ENCODE measurements at places on chromosomes 13 and 19.

DNA sequence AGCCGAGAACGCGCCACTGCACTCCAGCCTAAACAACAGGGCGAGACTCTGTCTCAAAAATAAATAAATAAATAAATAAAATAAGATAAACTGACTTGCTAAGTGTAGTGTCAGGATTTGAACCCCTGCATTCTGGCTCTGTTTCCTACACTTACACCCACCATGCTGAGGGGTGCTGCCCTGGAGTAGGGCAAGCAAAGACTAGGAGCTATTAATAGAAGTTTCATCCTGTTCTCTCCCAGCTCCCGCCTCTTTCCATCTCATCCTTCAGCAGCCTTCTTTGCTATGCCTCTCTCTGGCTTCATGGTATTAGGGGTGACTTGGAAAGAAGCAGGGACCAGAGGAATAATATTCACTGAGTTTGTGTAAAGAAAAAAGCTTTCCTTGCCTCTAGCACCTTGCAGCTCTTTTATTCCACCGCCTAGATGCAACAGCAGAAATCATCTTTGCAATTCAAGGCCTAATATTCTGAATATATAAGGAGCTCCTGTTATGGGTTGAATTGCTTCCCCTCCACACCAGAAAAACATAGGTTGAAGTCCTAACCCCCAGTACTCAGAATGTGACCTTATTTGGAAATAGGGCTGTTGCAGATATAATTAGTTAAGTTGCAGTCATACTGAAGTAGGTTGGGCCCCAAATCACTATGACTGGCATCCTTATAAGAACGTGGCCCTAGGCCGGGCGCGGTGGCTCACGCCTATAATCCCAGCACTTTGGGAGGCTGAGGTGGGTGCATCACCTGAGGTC is 8.7 kb upstream of the PLAUR start:
- DNase-seq, result no peak

DNA sequence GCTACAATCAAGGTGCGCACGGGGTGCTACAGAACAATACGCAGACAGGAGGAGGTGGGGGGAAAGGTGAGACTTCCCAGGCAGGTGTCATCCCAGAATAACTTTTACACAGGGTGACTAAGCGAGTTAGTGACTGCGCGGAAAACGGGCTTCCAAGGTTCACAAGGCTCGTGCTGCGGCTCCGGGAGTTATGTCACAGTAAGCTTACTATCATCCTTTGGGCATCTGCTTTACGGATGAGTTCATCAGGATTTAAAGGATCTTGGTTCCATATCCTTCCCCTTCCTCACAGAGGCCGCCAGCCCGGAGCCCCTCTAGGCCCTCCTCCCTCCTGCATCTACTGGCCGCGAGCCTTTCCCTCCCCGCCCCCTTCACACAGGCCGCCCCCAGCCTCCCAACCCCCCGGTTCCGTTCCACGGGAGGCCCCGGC is 474 bp upstream of the IFT88 start:
- no peak for DNase-seq

DNA sequence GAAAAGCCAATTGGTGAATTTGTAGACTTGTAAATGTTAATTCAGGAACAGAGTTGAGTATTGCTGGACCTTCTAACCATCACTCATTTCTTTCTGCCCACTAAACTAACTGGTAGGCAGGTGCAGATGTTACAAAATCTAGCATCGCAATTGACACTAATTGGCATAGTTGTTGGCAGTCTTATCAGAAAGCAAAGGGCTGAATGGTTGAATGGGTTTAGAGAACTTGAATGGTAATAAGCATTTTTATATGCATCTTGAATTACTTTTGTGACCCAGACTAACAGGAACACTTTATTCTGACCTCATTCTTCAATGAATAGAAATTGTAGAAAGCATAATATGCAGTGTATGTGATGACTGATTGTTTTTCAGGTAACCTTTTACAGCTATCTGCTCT is 189.1 kb downstream of the GGACT start:
- no peak for DNase-seq

DNA sequence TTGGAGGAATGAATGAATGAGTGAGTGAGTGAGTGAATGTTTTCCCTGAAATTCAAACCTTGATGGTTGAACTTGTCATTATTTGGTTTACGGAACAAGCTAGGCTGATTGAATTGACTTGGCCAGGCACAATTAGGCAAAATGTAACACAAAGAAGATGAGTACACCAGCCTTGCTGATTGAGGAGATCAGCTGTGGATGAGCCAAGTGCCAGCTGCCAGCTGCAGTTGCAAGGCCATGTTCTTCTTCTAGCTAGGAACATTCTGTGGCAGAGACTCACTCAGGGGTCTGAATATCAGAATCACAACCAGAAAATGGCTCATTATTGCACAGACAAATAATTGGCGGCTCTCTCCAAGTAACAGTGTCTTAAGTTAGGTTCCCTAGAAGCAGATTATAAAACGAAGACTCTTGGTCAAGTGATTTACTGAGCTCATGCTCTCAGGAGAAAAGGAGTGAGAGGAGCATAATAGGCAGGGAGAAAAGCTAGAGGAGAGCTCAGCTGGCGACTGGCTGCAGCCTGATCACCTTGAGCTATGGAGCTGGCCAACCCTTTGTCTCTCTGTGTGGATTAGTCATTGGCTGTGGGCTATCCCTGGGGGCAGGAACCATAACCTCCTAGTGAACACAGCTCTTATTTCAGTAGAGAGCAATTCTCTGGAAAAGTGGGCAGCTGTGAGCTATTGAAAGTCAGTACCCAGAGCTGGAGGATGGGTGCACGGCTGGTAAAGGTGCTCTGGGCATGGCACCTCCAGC is 225.3 kb upstream of the SERP2 start:
- no peak for DNase-seq

- DNase-seq, result no peak
These were observed 8.8 kb downstream of the POU4F1 start for GRCh38 chr13:78594456-78594975.

GRCh38 chr19:47598407-47599349 is 10.3 kb upstream of the BICRA start:
- no peak for DNase-seq

- no peak for DNase-seq
These were observed 413.1 kb upstream of the ARGLU1 start for GRCh38 chr13:106981051-106981450.

DNA sequence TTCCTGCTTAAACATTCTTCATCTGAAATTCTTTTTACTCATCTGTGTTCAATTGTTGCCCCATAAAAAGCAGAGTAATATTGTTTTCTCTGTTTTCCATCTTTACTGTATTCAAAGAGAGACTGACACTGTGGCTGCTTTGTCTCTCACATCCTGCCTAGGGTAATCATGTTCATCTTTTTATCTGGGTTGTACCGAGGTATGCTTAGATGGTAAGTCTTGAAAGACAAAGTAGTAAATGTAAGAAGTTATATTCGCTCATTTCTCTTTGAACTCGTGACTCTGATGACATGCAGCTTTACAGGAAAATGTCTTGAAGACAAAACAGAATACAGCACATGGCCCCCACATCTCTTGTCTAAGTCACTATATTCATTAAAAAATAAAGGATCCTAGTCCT is 20.0 kb upstream of the CYSLTR2 start:
- no peak for DNase-seq

DNA sequence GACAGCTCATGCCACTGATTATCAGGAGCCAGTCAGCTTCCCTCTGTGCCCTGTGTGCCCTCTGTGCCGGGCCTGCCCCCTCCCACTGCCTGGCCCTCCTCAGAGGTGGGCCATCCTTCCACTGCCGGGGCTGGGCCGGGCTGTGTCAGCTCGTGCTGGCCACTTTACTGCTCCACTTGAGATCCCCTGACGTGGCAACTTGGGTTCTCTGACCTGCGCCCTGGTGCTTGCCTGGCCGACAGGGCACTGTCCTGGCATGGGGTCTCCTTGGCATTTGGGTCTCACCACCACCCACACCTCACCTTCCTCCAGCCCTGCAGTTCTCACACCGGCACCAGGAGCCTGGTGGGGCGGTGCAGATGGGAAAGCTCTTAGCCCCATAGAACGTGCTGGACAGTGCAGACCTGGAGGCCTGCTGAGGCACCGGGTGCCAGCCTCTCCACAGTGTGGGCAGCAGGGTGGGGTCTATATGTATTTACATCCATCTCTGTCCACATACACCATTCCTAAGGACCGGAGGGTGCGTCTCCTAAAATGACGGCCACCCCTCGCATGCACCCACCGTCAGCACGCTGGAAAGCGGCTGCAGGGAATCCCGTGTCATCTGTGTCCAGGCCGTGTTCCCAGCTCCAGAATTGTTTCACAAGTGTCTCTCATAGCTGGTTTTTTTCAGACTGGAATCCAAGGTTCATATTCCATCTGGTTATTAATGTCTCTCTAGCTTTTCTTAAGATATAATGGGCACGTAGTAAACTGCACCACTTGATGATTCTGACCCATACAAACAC is 11.8 kb downstream of the DAZAP1 start:
- no peak for DNase-seq

GRCh38 chr13:73948848-73949529 is 185.2 kb downstream of the KLF12 start:
- no peak for DNase-seq

DNA sequence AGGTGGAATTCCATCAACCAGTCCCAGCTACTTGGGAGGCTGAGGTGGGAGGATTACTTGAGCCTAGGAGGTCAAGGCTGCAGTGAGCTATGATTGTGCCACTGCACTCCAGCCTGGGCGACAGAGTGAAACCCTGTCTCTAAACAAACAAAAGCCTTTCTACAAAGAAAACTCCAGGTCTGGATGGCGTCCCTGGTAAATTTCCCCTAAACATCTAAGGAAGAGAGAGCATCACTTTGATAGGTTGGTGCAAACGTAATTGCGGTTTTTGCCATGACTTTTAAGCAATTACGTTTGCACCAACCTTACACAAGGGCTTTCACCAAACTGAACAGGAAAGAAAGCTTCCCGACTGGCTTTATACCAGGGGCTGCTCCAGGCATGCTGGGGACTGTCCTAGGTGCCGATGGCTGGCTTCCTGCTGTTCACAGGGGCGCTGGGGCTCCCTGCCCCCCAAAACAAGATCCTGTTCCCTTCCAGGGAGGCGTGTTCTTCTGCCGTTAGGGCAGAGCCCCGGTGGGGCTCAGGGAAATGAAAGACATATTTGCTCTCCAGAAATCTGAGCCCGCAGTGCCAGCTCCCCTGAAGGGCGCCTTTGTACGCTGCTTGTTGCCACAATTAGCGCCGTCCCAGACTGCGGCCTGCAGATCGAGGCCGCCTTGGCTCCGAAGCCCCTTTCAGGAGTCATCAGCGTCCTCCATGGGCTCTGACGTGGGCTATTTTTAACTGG is 38.7 kb upstream of the KLF2 start:
- DNase-seq, result no peak

Data from OCI-LY7 (cell line).